Fibroblast of skin of abdomen (primary cell): ENCODE measurements at places on chromosomes 2 and 18.

DNA sequence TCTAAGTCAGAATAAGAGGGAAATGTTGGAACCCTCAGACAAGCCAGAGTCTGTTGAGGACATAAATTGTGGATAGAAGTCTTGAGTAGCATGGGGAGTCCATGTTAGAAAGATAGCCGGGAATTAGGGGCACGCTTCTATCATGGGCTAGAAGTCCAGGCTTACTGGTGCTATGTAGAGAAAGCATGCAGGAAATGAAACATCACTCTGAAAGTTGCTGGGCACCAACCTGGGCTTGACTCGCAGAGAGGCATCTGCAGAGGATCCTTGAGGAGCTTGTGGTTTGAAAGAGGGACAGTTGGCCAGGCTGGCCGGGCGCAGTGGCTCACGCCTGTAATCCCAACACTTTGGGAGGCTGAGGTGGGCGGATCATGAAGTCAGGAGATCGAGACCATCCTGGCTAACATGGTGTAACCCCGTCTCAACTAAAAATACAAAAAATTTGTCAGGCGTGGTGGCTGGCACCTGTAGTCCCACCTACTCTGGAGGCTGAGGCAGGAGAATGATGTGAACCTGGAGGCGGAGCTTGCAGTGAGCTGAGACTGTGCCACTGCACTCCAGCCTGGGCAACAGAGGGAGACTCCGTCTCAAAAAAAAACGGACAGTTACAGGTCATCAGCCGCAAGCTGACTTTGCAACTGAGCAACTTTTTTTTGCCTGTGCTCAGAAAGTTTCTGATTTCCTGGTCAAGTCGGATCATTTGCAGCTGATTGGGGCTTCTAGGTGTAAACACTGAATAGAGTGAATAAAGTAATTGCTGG, 24.9 kb downstream of the CERS6 start:
- no peak for DNase-seq

DNA sequence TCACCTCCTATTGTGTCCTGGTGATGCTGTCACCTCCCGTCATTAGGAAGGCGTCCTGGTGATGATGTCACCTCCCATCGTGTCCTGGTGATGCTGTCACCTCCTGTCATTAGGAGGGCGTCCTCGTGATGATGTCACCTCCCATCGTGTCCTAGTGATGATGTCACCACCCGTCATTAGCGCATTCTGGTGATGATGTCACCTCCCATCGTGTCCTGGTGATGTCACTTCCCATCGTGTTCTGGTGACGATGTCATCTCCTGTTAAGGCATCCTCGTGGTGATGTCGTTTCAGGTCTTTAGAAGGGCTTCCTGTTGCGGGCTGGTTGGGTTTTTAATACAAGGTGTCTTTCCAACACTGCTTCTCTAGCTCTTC, 40.7 kb downstream of the CTDP1 start:
- DNase-seq = no peak

- DNase-seq = no peak
Measured at GRCh38 chr18:14933964-14934363, 186.0 kb downstream of the ANKRD30B start.

DNA sequence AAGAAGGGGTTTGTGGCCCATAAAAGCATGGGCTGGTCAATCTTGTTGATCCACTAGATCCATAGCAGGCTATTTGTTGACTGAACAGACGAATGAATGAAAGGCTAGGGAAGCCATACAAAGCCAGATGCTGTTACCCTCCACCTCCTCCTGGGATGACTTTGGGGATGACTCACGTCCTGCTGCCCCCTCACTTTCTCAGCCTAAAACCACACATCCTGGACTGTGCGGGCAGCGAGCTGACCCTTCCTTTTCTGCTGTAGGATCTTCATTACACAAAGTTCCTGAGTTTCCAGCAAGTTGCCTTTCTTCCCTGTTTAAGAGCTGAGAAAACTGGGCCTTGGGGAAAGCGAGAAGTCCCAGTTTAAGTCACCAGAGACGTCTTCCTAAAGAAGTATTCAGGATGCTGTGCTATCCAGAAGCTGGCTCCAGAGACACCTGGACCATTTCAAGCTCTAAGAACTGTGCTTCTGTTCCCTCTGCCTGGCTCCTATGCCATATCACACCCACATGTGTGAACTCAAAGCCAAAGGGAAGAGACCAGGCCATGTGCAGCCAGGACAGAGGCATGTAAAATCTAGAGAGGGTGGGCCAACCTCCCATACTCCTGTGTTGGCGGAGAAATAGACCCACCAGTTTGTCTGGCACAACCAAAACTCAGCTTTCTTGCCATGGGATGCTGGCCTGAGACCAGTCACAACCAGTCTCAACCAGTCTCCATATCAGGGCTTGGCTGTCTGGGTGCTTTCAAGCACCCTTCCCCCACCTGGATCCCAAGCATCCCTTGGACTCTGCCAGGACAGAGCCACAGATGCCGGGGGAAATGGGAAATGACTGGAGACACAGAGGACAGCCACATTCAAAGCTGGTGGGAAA, 4.7 kb upstream of the SLC20A1 start:
- DNase-seq = peak; percentile 84

- DNase-seq = peak; percentile 49
Measured at GRCh38 chr2:13009027-13009642, 292.4 kb downstream of the TRIB2 start.
